ENCODE measurements at places on chromosomes 5 and 9.

GRCh38 chr9:16262477-16263261 lies 607.8 kb downstream of the BNC2 start:
- DNase-seq, result peak; percentile 61

GRCh38 chr9:23736293-23736692 lies 89.7 kb downstream of the ELAVL2 start:
- DNase-seq, result no peak

DNA sequence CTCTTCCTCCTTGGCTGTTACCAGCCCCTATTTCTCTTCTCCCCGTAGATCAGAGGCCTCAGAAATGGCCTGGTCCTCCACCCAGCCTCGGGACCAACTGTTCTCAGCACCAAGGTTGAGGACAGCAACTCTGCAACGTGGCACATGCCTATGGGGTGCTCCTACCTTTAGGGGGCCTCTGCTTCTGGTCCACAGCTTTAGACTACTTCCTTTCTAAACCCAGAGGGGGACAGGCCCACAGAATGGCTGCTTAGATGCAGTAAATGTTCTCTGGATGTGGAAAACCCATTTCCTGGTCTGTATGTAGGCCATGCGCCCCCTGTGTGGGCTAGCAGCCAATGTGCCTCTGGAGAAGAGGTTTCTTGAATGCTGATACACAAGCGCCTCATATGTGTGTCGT lies 68.4 kb downstream of the NRG2 start:
- DNase-seq, result no peak

DNA sequence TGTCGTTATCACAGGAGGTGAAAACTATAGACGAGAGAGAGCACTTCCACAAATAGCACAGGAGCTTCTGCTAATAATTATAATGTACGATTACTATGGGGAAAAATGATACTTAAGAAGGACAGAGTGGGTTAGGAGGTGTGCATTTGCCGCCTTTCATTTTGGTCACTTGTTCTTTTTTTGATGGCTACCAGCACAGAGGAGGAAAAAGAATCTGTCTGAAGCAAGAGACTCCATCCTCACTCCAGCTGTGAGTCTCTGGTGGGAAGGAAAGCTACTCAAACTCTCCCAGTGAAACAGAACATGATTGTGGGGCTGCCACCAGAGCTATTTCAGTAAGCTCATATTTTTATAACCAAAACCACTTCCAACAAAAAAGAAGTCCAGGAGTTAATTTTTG lies 270.4 kb upstream of the TMEM161B start:
- no peak for DNase-seq

- DNase-seq, result no peak
Observed at GRCh38 chr5:6861667-6862066, 148.4 kb downstream of the TENT4A start.

Data from NCI-H1105 (cell line).